PC-3 (cell line): ENCODE measurements at places on chromosomes 3 and 15.

DNA sequence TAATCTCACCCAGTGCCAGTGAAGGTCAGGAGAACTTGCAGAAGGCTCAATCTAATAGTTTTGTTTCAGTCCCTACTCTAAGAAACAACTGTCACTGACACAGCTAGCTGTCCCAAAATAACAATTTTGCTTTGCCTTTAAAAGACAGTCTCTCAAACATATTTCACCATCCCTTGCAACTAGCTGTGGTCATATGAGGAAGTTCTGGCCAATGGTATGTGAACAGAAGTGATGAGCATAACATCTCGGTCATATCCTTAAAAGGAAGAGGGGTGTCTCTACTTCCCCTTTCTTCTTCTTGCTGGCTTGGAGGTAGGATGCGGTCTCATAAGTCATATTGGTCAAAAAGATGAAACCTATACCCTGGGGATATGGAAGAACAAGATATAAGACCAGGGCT is 198.1 kb downstream of the NEK10 start:
- no peak for DNase-seq

DNA sequence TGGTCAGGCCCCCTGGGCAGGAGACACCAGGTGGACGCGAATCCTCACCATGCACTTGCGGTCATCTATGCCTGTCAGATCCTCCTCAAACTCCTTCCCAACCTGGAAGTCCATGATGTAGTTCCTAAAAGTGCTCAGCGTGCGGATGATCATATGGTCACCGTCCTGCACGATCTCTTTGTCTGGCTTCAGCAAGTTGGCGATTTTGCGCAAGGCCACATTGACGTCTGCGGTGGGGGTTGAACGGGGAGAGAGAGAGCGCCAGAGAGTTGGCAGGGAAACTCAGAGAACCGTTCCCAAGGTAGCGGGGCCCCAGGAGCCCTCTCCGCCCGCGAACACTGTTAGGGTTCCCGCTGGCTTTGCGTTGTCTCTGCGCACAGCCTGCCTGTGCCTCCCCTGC is 809 bp downstream of the RBP1 start:
- DNase-seq: no peak

DNA sequence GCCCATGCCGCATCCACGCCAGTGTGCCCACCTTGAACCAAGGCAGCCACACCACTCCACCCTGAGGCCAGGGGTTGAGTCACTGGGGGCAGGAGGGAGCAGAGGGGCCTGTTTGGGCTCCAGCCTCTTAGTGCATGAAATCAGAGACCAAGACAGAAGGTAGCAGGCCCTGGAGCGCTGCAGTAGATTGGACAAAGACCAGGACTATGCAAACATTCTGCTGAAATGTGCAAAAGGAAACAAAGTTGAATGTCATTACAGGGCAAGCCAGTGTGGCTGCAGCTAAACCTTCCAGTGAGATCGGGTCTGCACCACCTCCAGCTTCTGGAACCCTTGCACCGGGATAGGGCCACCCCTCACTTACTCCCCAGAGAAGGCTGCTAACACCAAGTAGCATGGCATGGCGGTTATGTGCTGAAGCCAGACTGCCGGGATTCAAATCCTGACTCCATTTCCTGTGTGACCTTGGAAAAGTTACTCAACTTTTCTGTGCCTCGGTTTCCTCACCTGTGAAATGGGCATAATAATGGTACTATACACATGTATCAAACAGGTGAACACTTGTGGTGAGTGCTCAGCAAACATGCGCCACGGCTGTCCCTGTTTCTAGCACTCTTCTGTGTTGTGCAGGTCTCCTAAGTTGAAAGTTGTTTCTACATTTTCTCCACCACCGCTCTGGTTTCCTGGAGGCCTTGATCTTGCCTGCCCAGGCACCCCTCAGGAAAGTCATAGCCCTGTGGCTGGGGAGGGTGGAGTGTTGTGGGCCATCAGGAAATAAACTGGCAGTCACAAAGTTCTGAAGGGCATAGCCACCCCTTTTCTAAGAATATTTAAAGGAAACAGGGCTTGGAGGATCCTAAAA is 25.0 kb upstream of the GP9 start:
- no peak for DNase-seq

- DNase-seq: no peak
These were observed 251.0 kb upstream of the TLE3 start for GRCh38 chr15:70348581-70349344.

DNA sequence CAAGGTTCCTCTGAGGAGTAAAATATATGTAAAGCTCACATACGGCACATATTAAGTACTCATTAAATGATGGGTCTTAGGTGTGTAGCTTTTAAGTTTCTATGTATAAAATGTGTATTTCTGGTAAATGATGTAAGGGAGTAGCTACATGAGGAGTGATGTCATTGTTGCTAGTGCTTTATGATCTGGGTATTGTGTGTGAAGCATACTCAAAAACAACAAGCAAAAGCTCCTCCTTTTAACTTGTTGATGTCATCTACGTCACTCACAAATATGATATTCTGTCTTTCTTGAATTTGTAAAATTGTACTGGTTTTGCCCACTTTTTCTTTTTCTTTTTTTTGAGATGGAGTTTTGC is 1.4 kb upstream of the HERC1 start:
- DNase-seq: no peak

DNA sequence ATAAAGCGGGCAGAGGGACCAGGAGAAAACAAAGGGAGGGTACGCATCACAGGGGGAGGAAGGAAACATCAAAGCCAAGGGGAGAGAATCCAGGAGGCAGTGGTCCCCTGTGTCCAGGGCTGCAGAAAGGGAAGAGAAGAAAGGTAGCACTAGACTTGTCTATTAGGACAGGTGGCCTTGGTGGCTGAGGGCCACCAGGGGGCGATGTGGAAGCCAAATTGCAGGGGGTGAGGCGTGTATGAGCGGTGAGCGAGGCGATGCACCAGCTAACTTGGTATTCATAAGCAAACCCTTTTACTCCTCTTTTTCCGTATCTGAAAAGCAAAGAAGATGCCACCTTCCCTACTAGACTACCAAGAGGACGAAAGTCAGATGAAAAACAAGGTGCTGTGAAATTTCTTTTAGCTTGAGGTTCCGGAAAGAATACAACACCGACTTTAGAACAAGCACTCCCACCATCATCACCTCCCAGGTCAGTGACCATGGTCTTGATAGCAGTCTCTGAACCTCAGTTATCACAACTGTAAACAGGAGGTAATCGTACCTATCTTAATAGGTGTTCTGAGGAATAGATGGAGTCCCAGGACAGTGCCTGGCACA is 654.4 kb upstream of the ADAMTS9 start:
- peak; percentile 61 for DNase-seq

GRCh38 chr3:28151608-28152228 is 89.7 kb upstream of the CMC1 start:
- no peak for DNase-seq

GRCh38 chr3:42079701-42080452 is 11.3 kb upstream of the TRAK1 start:
- peak; percentile 66 for DNase-seq

GRCh38 chr15:51281368-51281967 is 56.9 kb downstream of the CYP19A1 start:
- DNase-seq: peak; percentile 63
